ENCODE measurements at places on chromosomes 4 and X. TPM values are rescaled to one million over a fixed set of nuclear protein-coding genes. Genes with fewer than 3 reads are reported as not detected.

DNA sequence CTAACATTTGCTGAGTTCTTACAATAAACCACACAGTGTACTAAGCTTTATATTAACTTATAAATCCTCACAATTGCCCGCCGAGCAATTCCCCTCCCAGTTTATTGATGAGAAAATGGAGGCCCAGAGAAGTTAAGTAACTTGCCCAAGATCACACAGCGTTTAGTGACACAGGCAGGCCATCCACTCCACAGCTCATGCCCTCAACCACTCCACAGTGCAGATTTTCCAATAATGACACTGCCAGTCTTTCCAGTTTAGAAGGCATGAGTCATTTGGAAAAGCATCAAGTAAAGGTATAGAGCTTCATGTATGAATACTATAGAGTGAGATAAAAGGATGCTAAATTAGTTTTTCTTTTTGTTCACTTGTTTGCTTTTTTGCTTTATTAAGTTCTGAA, 208.5 kb downstream of the CAMK2D start:
- no peak for DNase-seq
- H3K27ac ChIP-seq = no peak overlapping the region
- H3K4me1 ChIP-seq = no peaks in the 10 kb centered on the region
- H3K4me3 ChIP-seq = no peak overlapping the region
- no peaks in the 10 kb centered on the region for H3K27me3 ChIP-seq

GRCh38 chr4:10084651-10085358, 31.8 kb downstream of the WDR1 start:
- DNase-seq = no peak
- no peak overlapping the region for H3K4me3 ChIP-seq
- H3K36me3 ChIP-seq = peaks cover 54% of the 10 kb centered on the region
- H3K27me3 ChIP-seq = no peaks in the 10 kb centered on the region

DNA sequence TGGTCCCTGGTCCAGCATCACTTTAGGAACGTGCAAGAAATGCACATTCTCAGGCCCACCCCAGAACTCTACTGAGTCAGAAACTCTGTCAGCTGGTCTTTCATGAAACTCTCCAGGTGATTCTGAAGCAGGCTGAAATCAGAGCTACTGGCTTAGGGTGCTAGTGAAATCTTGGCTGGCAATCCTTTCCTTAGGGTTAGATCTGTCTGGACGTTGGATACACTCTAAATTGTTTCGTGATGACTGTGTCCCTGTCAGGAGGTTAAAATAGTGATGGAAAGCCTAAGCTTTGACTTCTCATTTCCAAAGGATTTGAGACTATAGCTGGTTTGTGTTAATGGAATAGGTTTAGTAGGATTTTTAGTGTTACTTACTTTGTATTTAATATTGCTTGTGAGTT, 99.1 kb downstream of the ARHGAP10 start:
- H3K4me3 ChIP-seq = no peak overlapping the region
- no peak for DNase-seq
- H3K36me3 ChIP-seq = no peaks in the 10 kb centered on the region
- no peak overlapping the region for H3K27ac ChIP-seq

- no peaks in the 10 kb centered on the region for H3K36me3 ChIP-seq
- H3K27me3 ChIP-seq = no peaks in the 10 kb centered on the region
- H3K4me3 ChIP-seq = no peak overlapping the region
- no peaks in the 10 kb centered on the region for H3K4me1 ChIP-seq
- no peak for DNase-seq
These were observed 1118.1 kb upstream of the PABPC4L start for GRCh38 chr4:135319685-135320084.

PFKFB1 gene
- 0.61 TPM for total RNA-seq

- no peaks in the 10 kb centered on the region for H3K27me3 ChIP-seq
- no peak overlapping the region for H3K4me3 ChIP-seq
- no peaks in the 10 kb centered on the region for H3K36me3 ChIP-seq
- no peak for DNase-seq
- H3K27ac ChIP-seq = no peak overlapping the region
These were observed 627.8 kb upstream of the SLIT2 start for GRCh38 chr4:19623866-19624265.

PLS3 gene
- total RNA-seq = 1.3 TPM
